Activated T-cell treated with anti-CD3 and anti-CD28 coated beads for 48 hours (primary cell): ENCODE measurements at places on chromosomes 3 and 15.

GRCh38 chr15:40489274-40490175, 18.7 kb downstream of the CHST14 start:
- no peak for DNase-seq

DNA sequence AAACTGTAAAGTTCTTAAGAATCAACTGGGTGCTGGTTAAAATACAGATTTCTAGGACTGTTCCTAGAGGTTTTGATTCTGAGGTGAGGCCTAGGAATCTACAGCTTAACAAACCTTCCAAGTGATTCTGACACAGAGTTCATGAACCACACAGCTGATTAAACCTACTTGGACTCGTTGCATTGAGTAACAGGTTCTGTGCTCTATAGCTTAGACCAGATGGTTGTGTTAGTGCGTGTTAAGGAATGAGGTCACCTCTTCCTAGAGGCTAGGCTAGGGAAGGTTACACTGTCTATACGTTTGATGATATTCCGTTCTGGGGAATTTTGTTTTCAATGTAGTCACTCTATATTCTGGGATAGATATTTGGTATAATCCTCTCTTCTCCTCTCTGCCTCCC, 21.9 kb downstream of the EID1 start:
- no peak for DNase-seq

- DNase-seq: no peak
Measured at GRCh38 chr3:11445883-11446282, 173.7 kb downstream of the ATG7 start.

DNA sequence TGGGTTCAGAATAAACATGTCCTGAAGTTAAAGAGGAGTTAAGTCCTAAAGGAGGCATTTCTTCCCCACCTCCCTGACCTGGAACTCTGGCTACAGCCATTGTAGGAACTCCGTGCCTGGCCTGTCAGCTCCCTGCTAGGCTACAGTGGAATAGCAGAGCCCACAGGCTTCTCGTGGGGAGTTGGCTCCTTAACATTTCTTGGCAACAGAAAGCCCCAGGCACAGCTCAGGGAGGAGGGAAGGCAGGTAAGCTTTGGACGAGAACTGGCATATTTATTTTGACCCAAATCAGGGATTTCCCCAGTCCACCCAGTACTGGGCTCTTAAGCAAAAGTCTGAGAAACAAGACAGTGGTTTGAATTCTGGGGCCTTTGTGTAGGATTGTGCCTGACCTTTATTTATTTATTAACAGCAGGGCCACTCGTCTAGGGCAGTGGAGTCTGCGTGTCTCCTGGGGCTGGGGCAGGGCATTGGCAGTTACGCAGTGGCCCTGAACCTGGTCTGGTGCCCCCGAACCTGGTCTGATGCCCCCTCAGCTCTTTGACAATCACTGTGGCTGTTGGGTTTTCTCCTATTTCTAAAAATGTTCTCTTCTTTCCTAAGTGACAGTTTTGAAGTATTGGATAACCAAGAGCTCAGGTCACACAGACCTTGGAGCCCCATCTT, 7.9 kb upstream of the ISG20 start:
- DNase-seq: no peak

- no peak for DNase-seq
Measured at GRCh38 chr3:159910991-159911663, 77.5 kb upstream of the IL12A start.

DNA sequence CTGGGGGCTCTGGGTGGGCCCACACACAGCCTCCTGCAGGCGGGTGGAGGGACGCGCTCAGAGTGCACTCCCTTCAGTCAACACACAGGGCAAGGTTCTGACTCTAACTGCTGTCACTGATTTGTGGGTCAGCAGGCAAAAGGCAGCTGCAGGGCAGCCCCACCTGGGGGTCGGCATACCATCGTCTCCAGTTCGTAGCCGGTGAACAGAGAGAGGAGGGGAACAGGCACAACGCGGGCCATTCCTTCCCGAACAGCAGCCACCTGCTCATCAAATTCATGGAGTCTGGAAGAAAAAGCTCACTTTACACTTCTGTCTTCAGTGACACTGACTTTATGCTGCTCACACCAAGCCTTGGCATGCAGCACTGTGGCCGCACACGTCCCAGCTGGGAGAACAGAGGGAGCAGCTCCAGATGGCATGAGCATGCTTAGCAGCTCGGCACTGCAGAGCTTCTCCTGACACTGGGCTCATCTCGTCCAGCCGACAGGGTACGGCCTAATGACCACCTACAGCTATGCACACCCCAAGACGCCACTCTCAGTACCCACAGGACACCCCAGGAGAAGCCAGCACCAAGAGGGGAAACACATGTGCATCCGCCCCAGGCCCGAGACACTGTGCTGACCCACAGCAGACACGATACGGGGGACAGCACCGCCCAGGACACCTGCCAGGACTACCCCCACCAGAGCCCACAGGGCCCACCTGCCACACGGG, 14.4 kb upstream of the OCA2 start:
- no peak for DNase-seq
